ENCODE measurements at places on chromosomes 5 and 9.

DNA sequence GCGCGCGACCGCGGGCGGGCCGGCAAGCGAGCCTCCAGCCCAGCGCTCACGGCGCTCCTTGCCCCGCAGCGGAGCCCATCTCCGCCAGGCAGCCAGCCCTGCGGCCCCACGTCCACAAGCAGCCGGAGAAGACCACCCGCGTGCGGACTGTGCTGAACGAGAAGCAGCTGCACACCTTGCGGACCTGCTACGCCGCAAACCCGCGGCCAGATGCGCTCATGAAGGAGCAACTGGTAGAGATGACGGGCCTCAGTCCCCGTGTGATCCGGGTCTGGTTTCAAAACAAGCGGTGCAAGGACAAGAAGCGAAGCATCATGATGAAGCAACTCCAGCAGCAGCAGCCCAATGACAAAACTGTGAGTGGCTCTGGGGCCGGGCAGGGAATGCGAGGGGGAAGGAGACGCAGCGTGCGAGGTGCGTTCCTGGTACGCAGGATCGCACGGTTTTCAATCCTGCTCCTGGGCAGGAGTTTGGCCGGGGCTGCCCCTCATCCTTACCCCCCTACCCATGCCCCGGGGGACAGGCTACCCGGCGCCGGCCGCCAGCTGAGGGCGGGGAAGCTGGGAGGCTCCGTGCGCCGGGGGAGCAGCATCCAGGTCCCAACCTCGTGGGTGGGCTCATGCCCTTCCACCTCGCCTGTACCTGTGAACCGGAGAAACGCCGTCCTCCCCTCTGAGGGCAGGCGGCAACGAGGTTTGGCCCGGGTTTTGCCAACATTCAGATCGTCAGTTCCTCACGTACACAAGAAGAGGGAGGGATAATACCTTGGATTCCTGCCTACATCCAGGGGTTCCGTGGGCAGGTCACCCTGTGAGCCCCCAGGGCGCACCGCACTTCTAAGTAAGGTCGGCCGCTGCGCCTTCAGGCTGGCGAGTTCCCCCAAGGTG lies 6.6 kb downstream of the ISL1 start:
- no peak for DNase-seq

- no peak for DNase-seq
These were observed 213.2 kb downstream of the TMC1 start for GRCh38 chr9:72734631-72735030.

DNA sequence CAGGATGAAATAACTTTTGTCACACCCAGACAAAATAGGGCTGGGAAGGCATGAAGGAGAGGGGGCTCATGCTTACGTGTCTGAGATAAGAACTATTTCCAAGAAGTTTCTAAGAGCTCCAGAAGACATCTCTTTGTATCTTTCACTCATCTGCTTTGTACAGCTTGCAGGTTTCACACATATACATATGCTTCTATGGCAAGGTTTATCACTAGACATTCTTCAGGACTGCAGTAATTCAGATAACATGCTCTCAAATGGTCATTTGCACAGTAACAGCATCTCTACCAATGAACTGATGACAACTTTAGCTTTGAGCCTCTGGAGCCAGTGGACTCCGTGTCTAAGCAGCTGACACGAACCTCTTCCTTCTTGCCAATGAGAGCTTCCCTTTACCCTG lies 3.2 kb downstream of the OR1J1 start:
- peak; percentile 60 for DNase-seq

DNA sequence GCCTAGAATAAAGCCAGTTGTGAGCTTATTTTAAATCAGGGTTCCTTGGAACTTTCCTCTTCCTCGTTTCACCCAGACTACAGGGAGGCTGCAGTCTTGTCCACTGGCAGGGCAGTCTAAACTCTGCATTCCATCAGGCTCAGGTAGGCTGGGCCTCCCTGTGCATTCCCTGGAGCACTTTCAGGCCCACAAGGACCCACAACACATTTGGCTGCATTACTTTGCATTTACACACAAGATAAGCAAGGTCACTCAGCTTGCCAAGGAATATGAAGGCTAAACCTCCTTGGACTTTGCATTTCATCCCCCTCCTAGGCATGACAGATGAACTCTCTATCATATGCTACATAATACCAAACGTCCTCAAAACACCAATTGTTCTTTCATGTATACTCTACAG lies 104.2 kb downstream of the MARCHF3 start:
- no peak for DNase-seq

DNA sequence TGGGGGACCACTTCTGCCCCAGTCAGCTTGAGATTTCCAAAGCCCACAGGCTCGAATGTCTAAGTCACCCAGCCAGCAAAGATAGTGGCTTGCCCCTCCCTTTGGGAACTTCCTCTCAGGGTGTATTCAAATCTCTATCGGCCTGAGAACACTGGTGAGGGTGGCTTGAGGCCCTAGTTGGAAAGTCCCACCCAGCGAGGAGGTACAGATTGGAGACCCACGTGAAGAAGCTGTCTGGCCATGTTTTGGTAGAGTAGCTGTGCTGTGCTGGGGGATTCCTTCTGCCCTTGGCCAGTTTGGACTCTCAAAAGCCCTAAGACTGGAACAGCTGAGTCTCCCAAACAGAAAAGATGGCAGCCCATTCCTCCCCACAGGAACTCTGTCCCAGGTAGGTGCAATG lies 172.7 kb upstream of the RIOK2 start:
- DNase-seq, result no peak

- DNase-seq, result no peak
These were observed 80.0 kb downstream of the OTULIN start for GRCh38 chr5:14744296-14745187.

DNA sequence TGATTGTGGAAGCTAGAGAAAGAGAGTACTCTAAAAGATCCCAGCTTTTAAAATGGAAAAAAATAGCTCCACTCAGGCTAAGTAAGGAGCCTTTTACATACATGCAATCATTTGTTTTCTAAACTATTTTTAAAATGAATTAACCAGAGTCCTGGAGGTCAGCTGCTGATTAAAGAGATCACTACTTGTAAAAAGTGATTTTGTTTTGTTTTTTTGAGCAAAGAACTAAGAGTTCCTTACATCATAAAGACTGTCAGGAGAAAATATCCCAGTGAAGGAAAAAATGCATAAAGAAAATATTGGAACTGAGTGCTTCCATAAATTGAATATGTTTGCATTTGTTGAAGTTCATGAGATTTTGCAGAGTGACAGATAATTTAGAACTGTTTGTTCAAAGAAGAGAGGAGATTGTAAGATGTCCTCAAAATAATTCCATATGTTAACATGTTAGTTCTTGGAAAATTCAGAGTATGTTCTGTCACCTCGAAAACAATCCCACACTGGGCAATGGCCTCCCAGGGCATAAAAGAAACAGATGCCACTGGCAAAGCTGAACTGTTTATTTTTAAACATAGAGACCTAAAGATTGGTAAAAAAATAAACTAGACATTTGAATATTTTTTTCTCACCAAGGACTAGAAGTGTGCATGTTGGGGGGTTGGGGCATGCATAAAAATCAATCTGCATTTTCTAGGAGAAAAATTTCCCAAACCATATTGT lies 264.7 kb downstream of the NPR3 start:
- no peak for DNase-seq

DNA sequence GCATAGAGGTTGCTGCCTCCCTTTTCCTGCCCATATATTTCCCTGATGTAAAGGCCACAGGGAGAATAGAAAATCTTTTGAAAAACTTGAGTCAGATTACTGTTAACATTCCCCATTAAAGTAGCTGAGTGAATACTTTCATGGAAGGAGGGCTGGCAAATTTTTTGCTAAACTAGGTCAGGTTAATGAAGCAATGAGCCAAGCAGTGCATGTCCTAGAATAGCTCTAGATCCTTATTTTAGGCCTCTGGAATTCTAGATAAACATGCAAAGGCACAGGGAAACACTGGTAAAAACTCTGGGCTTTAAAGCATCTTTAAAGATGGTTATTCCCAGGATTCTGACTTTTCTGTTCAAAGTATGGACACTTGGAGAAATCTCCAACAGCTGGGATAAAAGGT lies 27.9 kb downstream of the TTC1 start:
- no peak for DNase-seq

DNA sequence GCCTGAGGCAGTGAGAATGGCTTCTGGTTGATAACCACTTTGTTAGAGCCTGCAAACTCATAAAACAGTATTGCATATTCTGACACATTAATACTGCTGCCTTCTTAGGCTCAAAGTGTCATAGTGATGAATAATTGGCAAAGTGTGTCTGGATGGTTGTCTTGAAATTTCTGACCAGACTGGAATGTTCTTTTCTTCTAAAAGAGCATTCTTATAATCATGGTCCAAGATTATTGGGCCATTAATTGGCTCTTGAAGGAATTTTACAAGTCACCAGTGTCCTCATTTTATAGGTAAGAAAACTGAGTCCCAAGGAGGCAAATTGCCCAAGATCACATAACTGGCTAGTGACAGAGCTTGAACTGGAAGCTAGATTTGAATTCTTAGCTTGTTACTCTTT lies 111.7 kb downstream of the PCSK1 start:
- no peak for DNase-seq

- DNase-seq, result no peak
These were observed 46.1 kb upstream of the TMED7 start for GRCh38 chr5:115671939-115672338.

DNA sequence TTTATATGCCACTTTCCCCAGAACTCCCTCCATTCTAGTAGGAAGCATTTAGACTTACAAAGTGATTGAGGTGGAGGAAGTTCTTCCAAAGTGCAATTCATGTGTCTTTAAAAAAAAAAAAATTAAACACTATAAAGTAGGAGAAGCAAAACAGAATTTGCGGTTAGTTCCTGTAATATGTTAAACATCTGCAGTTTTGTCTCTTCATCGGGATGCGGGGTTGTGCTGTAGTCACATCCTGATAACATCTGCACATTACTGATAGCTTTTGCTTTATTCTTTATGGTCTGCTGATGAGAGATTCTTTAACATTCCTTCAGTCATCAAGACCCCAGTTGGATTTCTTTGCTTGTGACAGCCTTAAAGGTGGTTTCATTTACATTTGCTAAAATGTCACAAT lies 694.3 kb downstream of the NR2F1-AS1 start:
- no peak for DNase-seq

GRCh38 chr9:132074736-132075135 lies 4.9 kb downstream of the MED27 start:
- no peak for DNase-seq

GRCh38 chr9:111952559-111952958 lies 55.9 kb downstream of the UGCG start:
- no peak for DNase-seq
